ENCODE measurements at places on chromosomes 13 and 19.

GRCh38 chr13:20441879-20442278, 83.8 kb downstream of the CRYL1 start:
- no peak for DNase-seq

DNA sequence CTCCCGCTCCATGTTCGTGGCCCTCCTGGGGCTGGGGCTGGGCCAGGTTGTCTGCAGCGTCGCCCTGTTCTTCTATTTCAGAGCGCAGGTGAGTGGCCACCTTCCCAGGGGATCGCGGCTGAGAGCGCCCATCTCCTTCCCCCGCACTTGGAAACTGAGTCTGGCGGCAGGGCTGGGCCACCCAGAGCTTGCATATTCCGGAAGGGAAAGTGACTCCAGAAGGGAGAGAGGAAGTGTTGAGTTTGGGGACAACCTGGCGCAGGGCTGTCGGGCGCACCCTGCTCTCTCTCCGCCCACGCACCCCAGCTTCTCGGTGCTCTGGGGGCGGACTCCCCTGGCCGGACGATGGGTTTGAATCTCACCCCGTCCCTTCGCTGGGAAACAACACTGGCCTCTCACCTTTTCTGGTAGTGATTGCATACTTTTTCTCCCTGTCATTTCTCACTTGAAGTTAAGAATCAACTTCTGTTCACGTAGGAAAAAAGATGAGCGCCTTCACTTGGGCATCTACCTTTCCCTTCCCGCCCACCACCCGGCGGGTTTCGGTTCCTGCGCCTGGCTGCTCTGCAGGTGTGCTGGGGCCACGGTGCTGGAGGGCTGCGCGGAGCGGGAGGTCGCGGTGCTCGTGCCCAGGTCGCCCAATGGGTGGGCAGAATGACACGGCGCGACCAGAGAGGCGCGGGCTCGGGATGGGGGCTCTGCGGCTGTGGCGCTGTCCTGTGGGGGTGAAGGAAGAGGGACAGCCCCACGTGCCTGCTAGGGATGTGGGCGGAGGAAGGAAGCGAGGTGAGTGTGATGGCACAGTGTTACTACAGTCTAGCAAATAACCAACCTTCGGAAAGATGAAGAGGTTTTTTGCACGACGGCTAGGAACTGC, 721 bp downstream of the TNFSF11 start:
- no peak for DNase-seq

DNA sequence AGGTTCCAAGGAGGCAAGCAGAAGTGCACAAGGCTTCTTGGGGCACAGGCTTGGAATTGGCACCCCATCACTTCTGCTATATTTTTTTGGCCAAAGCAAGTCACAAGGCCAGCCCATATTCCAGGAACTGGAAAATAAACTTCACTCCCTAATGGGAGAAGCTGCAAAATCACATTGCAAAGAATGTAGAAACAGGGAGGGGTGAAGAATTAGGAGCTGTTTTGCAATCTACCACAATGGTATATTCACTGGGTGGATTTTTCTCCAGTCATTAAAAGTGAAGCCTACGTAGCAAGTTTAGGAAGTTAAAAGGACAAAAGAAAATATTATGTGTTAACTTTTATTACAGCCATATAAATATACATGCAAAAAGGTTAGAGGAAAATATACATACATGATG, 464.8 kb downstream of the COG6 start:
- DNase-seq, result no peak

GRCh38 chr19:48554385-48555091, 2.6 kb downstream of the SULT2B1 start:
- DNase-seq, result no peak

- DNase-seq, result no peak
Measured at GRCh38 chr13:42049454-42049813, 986 bp downstream of the DGKH start.

GRCh38 chr19:2495130-2495641, 19.3 kb downstream of the GADD45B start:
- no peak for DNase-seq

- DNase-seq, result no peak
Measured at GRCh38 chr13:31846961-31847752, 107.8 kb downstream of the RXFP2 start.

GRCh38 chr13:28478127-28478526, 16.8 kb downstream of the FLT1 start:
- no peak for DNase-seq

DNA sequence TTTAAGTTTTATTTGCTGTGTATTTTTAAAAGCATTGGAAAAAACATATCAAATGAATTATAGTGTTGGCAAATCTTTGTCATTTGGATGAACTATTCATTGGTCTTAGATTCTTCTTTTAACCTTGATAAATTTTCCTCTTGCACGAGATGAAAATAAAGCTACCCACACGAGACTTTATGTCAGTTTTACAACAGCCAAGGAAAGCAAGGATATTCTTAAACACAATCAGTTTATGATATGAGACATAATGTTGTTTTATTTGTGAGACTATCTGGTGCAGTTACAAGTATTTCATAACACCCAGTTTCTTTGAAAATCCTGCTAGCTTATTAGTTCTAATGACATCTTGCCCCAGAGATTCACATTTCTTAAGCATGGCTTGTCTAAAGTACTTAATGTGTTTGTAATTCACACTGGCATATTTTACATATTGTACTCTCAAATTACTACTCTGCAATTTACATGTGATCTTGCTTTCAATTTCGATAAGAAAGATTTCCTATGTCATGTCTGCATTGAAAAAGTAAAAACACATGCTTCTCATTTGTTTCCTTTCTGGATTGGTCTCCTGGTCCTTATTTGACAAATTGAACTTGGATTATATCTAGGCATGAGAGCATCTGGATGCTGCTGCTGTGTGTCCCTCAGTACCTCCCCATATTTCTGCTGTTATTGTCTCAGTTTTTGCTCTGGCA, 955.5 kb upstream of the PCDH9 start:
- no peak for DNase-seq

- DNase-seq, result no peak
Measured at GRCh38 chr19:13892870-13893269, 13.0 kb downstream of the BRME1 start.

- no peak for DNase-seq
Measured at GRCh38 chr13:107576430-107576829, 638.9 kb downstream of the LIG4 start.

All from NCI-H1092 treated with DMSO at 0.1 percent for 48 hours (cell line).